ENCODE measurements at places on chromosomes 16 and 17.

DNA sequence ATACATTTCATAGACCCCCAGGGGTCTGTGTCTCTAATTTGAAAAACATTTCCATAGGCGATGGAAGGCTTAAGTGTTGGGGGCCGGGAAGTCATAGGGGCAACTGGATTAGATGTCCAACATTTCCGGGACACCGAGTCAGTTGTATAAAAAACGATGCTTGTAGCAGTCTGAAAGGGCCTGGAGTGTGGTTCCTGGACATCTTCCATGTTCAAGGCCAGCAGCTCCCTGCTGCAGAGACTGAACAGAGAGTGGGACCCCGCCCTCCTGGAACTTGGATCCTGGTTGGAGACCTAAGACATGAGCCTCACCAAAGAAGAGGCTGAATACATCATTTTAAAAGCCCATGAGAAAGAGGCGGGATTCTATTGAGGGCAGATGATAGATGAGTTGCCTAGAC is 82.0 kb upstream of the ZNF423 start:
- no peak for DNase-seq

DNA sequence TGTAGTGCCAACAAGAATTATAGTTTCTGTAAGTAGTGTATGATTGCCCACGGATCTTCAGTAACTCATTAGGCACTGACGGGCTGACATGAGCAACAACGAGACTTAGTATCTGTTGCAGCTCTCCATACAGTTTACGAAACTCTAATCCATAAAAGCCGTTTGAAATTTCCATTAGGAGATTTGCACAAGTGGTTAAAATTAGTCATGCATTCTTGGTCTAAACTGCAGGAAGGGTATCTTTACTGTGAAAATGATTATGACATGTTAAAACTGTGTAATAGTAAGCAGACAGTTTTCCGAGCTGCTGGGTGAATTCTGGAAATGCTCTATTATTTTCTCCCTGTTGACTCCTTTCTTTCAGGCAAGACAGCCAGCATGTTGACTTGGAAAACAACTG is 605.0 kb downstream of the WWOX start:
- DNase-seq = no peak

DNA sequence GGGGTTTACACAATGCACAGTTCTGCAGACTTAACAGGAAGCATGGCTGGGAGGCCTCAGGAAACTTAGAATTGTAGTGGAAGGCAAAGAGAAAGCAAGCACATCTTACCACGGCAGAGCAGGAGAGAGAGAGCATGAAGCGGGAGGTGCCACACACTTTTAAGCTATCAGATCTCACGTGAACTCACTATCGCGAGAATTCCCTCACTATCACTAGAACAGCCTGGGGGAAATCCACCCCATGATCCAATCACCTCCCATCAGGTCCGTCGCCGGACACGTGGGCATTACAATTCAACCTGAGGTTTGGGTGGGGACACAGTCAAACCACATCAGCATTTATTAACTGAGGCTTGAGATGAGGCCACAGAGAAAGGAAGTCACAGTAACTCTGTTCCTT is 326.7 kb downstream of the C16orf95 start:
- DNase-seq = peak; percentile 42

- DNase-seq = no peak
Observed at GRCh38 chr16:83831456-83831987, 23.7 kb downstream of the HSBP1 start.

DNA sequence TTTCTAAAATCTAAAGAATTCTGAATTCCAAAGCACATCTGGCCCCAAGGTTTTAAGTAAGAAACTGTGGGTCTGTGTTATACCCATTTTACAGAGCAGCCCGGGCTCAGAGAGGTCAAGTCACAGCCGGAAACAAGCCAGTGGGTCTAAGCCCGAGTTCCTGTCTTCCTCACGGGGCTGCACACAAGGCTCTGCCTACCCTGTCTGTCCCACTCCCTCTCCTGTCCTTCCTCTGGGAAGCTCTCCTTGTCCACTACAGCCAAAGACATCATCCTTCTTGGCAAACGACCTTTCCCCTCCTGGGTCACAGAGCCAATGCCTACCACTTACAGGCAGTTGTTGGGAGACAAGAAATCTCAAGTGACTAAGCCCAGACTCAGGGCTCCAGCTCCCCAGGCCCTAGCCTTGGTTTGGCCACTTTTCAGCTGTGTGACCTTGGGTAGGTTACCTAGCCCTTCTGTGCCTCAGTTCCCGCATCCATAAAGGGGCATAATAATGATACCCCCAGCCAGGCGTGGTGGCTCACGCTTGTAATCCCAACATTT is 55.6 kb upstream of the MAP3K14 start:
- DNase-seq = no peak

Measured in endothelial cell of umbilical vein (primary cell).